ENCODE measurements at places on chromosomes 12 and 14.

DNA sequence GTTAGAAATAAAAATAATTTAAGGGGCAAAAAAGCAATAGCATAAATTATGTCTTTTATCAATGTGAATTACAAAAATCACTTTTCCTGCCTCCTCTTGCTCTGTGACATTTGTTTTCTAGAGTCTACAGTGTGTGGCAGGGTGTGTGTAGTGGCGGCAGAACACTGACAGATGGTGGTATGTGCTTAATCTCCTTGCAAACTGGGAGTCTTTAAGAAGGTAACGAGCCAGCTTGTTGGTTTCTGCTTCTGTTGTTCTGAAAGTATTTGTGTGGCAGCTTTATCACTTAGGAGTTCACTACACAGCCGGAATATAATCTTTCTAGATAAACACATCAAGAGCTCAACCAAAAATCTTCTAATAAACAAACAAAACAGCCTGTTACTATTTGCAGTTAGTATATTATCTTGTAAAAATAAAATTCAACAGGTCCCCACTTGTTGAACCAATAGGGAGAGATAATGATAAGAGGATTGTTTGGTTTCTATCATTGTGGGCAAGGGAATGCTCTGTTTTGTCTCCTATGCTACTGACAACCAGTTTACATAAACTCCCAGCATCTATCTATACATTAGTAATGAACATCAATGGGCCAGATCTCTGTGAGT lies 13.0 kb downstream of the CDKL1 start:
- no peak for DNase-seq

DNA sequence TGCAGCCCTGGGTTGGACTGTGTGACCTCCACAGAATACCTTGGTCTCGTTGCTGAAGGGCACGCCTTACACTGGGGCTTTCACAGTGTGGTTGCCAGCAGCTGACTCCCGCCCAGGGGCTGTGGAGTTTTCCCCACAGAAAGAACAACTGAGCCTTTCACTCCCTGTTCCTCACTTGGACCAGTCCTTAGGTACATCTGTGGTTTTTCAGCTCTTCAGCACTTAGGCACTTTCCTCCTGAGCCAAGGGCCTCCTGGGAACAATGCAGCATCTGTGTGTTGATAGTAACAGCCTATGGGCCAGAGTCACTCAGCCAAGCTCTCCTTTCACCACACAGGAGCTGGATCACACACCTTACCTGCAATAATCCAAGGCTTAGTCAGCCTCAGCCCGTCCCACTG lies 25.0 kb downstream of the ERP27 start:
- DNase-seq = no peak

GRCh38 chr14:89833120-89833532 lies 121.4 kb downstream of the EFCAB11 start:
- no peak for DNase-seq

GRCh38 chr12:127559349-127560040 lies 707.5 kb upstream of the TMEM132C start:
- peak; percentile 90 for DNase-seq

DNA sequence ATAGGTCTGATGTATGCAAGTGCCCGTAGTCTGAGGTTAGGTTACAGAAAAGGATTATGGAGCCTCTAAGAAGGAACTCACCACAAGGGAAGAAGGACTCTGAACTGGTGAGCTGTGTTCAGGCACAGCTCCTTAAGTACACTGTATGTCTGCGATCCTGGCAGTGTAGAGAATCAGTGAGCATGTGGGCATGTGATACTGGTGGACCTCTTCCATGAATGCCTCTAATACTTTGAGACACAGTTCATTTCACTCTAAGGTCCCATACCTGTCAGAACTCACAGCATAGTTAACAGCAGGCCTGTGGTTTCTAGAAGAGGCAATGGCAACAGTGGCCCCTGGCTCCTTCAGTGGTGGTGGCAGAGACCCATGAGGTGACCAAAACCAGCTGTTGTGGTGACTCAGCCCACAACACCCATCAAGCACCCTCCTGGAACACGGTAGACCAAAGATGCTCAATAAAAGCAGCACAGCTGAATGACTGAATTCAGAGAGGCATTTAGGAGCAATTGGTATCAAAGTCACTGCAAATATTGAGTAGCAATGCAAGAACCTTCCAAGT lies 6.9 kb upstream of the OR6J1 start:
- DNase-seq = peak; percentile 46

- no peak for DNase-seq
Observed at GRCh38 chr12:91127751-91128150, 16.5 kb upstream of the LUM start.

GRCh38 chr14:77970646-77971045 lies 170.7 kb downstream of the ADCK1 start:
- DNase-seq = no peak

DNA sequence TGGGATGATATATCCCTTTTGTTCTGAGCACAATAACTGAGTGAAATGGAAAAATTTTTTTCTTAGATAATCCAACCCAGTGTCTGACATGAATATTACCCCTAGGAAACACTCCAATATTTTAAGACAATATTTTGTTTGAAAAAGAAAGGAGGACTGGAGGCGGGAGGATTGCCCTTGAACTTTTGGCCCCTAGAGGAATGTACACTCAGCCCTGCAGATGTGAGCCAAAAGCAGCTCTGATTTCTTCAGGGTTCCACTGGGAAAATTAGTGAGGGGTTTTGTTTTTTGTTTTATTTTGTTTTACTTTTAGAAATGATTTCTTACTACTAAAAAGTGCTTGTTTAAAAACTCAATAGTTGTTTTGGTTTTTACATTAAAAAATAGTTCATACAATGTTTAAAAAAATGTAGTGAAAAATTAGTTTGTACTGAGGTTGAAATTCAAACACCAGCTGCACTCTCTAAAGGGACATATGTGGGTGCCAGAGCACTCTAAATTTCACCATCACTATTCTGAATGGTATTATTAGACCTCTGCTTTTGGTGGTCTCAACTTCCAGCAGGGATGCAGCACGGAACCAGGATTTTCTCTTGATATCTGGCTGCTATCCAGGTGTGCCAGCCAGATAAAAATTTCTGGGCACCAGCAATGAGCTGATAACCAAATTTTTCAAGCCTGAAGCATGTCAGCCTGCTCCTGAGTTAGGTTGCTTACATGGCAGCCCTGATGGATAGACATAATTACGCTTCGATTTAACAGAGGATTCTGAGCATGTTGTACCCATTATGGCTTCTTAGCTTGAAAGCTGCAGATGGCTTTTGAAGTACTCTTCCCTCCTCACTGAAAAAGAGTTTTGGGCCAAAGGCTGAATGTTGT lies 141.9 kb downstream of the ANO6 start:
- no peak for DNase-seq
